ENCODE measurements at places on chromosomes 7 and 10. TPM values are rescaled to one million over a fixed set of nuclear protein-coding genes. Genes with fewer than 3 reads are reported as not detected.

The CASP7 gene
- 17.6 TPM for total RNA-seq

The NEUROD6 gene
- not detected for total RNA-seq

The RARRES2 gene
- total RNA-seq, result 73.1 TPM

The CDK14 gene
- 72.4 TPM for total RNA-seq

The PSD gene
- total RNA-seq, result 1.4 TPM

The SORCS1 gene
- total RNA-seq, result 1.4 TPM

The HTR5A gene
- not detected for total RNA-seq

The ESYT2 gene
- 146 TPM for total RNA-seq

The STOX1 gene
- 0.39 TPM for total RNA-seq

The ATXN7L1 gene
- total RNA-seq, result 12.8 TPM

The METTL27 gene
- total RNA-seq, result 1.3 TPM

The OPALIN gene
- total RNA-seq, result not detected

The PRLHR gene
- not detected for total RNA-seq

The CTAGE4 gene
- not detected for total RNA-seq

The TUBB8 gene
- total RNA-seq, result not detected

The SLC18A3 gene
- total RNA-seq, result not detected

The ACSM6 gene
- 0.99 TPM for total RNA-seq

The ACSL5 gene
- total RNA-seq, result 13.4 TPM

The MLXIPL gene
- 4.5 TPM for total RNA-seq

The LIPJ gene
- not detected for total RNA-seq

The CXCL12 gene
- 122 TPM for total RNA-seq

The OR13A1 gene
- not detected for total RNA-seq

The EBF3 gene
- total RNA-seq, result 23.3 TPM

The C10orf105 gene
- total RNA-seq, result 0.42 TPM

The FKBP9 gene
- total RNA-seq, result 122 TPM

The COL28A1 gene
- 1.6 TPM for total RNA-seq

The AGR2 gene
- total RNA-seq, result not detected

The HABP2 gene
- total RNA-seq, result not detected

The PLEKHS1 gene
- total RNA-seq, result 0.21 TPM

Data from aorta (tissue), 5 donors.